ENCODE measurements at places on chromosomes 11 and 22.

DNA sequence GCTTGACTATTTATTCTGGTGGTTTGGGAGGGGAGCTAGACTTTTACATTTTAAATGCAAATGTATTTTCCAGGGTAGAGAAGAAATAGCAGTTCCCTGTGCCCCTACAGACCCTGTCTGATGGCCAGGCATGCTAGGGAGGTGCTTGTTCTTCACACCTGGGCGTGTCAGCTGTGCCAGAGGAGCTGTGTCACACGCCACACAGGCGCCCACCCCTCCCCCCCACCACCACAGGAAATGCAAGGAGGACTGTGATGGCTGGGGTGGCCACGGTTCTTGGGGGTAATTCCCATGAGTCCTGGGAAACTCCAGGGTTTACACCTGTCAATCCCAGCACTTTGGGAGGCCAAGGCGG lies 82.2 kb downstream of the FLI1 start:
- DNase-seq = no peak

DNA sequence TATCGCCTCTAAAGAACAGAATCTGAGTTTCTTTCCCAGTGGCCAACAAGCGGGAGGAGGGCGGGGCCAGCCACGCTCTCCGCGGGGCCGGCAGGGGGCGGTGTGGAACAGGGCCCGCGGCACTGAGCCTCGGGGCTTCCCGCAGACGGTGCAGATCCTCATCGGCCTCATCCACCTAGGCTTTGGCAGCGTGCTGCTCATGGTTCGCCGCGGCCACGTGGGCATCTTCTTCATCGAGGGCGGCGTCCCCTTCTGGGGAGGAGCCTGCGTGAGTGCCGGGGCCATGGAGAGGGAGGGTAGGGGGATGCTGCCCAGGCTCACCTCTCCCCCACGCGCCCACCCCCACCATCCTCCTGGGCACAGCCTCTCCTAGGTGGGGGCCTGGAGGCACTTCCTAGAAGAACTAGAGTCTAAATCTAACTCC lies 10.7 kb downstream of the MS4A15 start:
- DNase-seq = no peak

DNA sequence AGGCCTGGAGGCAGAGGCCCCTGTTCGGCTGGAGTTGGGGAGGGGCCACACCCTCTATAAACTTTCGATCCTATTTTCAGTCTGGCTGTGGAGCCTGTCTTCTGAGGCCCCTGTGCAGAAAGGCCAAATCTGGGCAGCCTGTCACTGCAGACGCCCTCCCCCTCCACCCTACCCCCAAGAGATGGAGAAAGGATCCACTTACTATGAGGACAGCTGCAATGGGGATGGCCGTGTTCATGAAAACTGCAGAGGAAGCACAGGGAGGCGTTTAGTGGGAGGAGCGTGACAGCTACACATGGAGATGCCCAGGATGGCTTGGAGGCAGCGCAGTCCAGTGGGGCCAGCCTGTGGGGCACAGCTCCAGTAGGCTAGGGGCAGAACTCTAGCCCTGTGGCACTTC lies 43.5 kb upstream of the KCNJ11 start:
- DNase-seq = no peak

DNA sequence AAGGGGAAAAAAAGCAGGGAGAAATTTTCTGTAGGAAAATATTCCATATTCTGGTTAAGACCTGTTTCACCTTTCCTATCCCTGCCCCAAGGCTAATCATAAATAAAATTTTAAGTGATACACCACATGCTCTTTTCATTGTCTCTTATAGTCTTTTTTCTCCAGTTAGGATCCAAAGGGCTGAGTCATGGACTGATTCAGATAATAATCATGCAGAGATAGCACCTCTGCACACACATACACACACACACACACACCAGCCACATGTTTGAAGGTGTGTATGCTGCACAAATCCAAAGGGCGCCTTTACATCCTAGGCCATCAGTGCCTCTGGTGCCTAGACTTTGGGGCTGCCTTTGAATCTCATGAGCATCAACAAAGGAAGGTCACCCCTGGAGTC lies 35.5 kb upstream of the CWF19L2 start:
- peak; percentile 64 for DNase-seq

DNA sequence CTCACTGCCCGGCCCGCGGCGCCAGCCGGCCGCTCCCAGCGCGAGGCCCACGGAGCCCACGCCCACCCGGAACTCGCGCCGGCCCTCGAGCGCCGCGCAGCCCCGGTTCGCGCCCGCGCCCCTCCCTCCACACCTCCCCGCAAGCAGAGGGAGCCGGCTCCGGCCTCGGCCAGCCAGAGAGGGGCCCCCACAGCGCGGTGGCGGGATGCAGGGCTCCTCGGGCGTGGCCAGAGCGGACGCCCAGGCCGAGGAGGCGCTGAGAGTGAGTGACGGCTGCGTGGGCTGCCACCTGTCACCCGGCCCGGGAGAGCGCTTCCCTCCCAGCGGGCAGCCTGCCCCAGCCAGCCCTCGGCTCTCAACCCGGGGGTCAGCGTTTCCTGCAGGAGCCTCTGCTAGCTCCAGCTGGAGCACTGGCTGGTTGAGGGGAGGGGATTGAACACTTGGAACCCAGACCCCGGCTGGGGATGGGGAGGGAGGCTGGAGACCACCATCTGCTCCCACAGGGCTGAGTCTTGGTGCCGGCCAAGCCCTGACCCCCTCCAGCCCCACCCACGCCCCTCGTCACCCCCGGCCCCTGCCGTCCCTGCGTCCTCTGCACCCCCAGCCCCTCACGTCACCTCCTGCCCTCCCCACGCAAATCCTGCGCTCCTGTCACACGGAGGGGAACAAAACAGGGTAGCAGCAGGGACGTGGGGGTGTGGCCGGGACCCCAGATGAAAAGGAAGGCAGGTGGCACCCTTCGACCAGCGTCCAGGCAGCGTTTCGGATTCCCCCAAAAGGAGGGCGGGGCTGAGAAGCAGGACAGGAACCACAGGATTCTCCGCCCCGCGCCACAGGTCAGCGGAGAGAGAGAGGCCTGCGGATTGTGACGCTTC lies 157.0 kb downstream of the BRD1 start:
- no peak for DNase-seq

All from cardiac fibroblast (primary cell).